Amniotic stem cell (primary cell): ENCODE measurements at places on chromosomes 7 and 10.

GRCh38 chr7:66668677-66669076 is 40.0 kb downstream of the KCTD7 start:
- DNase-seq = no peak

GRCh38 chr10:102403115-102403514 is 7.6 kb downstream of the NFKB2 start:
- no peak for DNase-seq

DNA sequence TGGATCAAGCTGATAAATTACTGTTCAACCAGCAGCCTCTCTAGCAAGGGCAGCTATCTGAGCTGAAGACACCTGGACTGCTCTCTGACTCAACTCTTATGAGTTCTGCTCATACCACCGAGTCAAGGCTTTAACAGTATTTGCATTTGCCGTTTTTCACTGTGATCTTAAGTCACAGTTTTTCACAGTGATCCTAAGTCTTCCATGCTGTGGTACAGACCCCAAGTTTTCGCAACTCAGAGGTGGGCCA is 31.3 kb downstream of the PIP4K2A start:
- no peak for DNase-seq

DNA sequence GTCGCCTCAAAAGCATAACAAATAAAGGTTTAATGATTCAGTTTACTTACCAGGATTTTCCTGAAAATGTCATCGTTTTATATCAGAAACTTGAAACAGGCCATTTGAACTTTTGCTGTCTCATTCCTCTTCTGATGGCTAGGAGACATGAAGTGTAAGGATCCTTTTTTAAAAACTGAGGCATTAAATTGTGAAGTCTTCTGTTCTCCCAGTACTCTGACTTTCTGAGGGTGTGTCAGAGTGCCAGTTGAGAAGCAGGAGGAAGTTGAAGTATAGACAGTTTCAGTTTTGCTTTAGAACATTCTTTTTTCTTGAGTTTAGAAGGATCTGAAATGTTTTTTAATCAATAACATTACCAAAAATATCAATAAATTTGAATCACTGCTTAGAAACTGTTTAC is at the start of gene SAMD9L:
SAMD9L (minus strand) TSS at position 242 of the 400 bp plus-strand sequence. CDS start 12,414 bp downstream, outside the sequence.
- DNase-seq = no peak

- no peak for DNase-seq
These were observed 119.9 kb downstream of the PLXNA4 start for GRCh38 chr7:132456418-132456817.

- no peak for DNase-seq
These were observed 1.6 kb downstream of the DNMBP start for GRCh38 chr10:100008142-100008522.

- no peak for DNase-seq
These were observed 58.4 kb downstream of the C10orf105 start for GRCh38 chr10:71661060-71661622.

DNA sequence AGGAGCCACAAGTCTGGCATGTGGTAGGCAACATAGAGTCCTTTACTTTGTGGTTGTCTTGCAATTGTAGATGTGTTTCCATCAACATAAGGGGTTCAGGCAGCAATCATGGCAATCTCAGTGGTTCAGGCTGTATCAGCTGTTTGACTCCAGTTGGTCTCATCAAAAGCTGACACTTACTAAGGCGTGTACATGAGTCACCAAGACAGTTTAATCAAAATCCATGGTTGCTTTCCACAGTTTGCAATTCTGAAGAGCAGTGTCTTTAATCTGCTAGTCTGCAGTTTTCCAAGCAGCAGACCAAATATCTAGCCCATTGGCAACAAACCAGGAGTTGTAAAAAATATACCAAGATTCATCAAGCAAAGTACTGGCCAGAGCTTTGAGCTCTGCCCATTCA is 210.2 kb downstream of the MDFIC start:
- no peak for DNase-seq

- no peak for DNase-seq
These were observed 23.1 kb upstream of the TCTN3 start for GRCh38 chr10:95716866-95717265.

DNA sequence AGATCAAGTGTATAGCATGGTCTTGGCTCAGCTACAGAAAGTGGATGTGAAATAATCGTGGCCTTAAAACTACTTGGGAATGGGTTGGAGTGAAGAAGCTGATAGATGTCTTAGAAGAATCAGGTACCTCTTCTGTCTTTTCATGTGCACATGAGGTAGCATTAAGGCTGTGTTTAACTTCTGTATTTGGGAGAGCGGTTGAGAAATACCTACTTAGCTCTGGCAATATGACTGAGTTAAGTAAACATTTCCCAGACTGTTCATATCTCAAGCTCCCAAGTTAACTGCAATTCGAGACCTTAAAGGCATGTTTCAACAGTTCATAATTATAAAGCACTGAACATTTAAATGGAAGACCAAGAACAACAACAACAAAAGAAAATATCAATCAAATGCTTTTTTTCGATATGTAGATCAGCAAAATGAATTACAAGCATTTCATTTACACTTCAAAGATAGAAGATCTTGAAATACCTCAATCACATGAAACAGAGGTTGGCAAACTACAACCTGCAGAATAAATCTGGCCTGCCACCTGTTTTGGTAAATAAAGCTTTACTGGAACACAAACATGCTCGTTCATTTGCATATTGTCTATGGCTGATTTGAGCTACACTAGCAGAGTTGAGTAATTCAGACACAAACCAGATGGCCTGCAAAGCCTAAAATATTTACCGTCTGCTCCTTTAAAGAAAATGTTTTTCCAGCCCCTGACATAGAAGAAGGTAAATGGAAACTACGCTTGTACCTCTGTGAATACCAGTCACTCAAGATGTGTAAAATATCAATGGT is 337.1 kb upstream of the GLI3 start:
- DNase-seq = no peak

GRCh38 chr10:117830787-117831212 is 215.9 kb downstream of the RAB11FIP2 start:
- DNase-seq = no peak

DNA sequence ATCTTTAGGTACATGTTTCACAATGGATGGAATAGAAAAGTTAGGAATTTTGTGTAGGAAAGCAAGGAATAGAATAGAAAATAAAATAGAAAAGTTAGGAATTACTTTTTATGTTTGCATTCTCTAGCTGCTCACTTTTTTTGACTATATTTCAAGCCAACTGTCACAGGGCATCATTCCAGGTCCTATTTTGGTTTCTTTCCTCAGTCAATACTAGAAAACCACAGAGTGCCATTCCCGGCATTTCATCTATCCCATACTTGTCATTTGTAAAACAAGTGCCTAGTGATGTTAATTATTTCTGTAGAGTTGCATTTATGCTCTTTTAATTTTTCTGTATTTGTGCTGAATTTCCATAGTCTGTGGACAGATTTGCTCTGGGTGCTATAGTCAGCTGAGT is 66.2 kb downstream of the SDK1 start:
- no peak for DNase-seq

DNA sequence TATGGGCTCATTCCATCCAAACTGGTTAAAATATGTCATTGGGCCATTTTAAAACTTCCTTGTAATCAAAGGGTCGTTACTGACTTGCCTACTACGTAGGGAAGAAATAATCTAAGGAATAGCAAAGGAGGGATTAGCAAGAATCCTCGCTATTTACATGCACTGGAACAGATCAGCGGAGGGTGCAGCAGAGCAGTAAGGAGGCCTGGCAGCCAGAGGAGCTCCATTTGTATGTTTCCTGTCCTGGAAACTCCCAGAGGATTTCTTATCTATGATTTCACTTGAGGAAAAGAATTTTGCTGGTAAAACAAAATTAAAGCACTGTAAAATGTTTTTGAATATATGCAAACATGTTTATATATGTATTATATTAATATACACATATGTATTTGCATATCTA is 107.3 kb downstream of the TPK1 start:
- no peak for DNase-seq

DNA sequence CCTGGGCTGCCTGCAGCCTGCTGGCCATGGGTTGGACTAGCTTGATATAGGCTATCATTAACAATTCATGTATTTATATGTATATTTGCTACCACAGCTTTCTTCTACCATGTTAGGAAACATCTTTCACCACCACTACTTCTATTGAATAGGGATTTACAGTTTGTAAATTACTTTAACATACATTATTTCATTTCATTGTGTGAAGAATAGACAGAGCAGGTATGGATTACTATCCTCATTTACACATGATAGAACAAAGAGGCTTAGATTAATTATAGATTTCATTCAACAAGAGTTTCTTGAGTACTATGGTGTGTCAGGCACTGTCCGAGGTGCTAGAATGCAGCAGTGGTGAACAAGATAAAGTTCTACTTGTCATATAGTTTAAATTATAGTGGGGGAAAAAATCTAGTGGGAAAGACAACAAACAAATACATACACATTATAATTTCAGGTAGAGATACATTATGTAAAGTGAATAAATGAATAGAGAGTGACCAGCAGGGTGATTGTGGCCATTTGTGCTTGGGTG is 20.6 kb downstream of the VTI1A start:
- no peak for DNase-seq

DNA sequence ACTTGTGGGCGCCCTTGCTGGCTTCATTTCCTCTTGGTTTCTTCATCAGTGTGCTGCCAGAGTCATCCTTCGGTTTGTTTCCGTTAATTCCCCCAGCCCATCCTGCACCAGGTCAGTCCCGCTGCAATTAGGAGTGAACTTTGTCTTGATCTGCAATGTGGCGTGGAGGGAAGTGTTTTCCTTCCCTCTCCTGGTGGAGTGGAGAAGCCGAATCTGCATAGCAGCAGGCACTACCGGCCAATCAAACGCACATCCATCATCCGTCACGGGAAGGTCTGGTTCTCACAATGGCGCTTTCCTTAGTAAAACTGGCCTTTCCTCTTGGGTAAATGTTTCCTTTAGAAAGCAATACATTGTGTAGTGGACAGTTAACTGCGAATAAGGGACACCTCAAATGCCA is 337.5 kb downstream of the CXCL12 start:
- no peak for DNase-seq

DNA sequence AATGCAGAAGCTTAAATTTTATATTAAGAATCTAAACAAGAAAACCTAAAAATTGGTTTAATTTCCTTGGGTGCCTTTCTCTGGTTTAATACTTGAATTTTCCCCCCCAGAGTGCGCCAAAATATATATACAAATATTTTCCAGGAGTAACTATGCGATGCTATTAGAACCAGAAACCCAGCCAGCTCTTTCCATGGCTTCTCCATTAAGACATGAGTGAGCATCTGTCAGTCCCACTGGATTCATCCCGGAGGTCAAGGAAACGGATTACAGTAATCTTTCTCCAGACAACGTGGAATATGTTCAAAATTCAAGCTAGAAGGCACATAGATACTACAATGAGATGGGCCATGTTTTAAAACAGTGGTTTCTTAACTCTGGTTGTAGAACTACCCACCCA is 148.8 kb downstream of the TAX1BP1 start:
- DNase-seq = no peak

- peak; percentile 51 for DNase-seq
These were observed 66.3 kb upstream of the ZRANB1 start for GRCh38 chr10:124875596-124875995.

GRCh38 chr7:153381275-153382040 is 621.9 kb downstream of the ACTR3B start:
- DNase-seq = no peak

- no peak for DNase-seq
These were observed 226.5 kb downstream of the PRKG1 start for GRCh38 chr10:51300617-51301304.

DNA sequence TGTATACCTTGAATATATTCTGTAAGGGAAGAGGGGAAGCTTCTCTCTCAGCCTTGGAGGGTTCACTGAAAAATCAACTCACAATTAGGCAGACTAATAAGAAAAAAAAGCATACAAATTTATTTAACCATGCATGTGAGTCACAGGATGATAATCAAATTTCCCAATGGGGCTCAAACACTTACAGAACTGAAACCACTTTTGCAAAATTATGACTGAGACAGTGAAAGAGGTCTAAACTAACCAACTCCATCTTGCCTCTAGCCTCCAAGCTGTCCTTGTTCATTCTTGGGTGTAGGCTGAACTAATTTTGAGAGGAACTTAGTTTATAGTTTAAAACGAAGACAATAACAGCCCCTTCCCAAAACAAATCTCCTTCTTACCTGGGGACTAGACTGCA is 618.3 kb upstream of the AUTS2 start:
- DNase-seq = peak; percentile 2

DNA sequence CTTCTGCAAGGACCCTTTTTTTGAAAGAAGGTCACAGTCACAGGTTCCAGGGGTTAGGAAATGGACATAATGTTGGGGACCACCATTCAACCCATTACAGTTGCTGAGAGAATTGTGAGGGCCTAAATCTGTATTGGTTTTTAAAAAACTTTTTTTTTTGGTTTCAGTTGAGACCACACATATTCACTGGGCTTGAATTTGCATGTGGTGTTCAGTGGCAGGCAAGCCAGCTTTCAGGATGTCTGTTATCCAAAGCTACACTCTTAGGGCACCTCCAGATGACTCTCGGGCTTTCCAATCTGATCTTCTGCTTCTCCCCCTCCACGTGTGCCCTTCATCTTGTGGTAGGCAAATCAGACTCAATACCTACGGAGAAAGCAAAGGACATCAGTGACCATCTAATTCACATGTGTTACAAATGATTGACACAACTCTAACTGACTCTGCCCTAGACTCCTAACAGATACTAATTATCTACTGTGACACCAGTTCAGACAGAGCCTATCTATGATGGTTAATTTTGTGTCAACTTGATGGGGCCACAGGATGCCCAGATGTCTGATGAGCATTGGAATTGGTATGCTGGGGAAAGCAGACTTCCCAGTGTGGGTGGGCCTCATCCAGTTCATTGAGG is 93.3 kb upstream of the ELMO1 start:
- DNase-seq = no peak

- no peak for DNase-seq
These were observed 222.2 kb upstream of the CXCL12 start for GRCh38 chr10:44607116-44607515.

DNA sequence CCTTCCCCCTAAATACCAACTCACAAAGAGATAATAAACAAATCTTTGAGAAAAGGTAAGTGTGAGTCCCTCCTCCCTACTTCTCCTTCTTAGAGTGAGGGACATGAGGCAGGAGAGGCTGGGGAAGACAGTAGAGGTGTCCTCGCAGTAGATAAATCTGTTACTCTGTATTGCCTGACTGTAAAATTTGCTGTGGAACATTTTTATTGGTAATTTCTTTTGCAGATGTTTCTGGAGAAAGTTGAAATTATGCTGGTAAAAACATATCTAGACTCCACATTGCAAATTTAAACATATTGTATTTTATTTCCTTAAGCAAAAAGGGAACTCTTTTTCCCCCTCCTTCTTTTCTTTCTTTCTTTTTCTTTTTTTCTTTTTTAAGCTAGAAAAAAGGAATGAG is 58.5 kb downstream of the PLCE1 start:
- no peak for DNase-seq

- no peak for DNase-seq
These were observed 33.6 kb upstream of the HERPUD2 start for GRCh38 chr7:35728412-35729060.
